Transverse colon (tissue), 4 donors: ENCODE measurements at places on chromosomes 4 and X. TPM values are rescaled to one million over a fixed set of nuclear protein-coding genes. Genes with fewer than 3 reads are reported as not detected.
A peak's percentile ranks its signal among the peaks of the same experiment; 100 is the strongest.

The CTAG1A gene
- total RNA-seq, result not detected

- no peaks in the 10 kb centered on the region for H3K36me3 ChIP-seq
- no peaks in the 10 kb centered on the region for H3K4me1 ChIP-seq
- DNase-seq, result no peak
- H3K27me3 ChIP-seq, result no peaks in the 10 kb centered on the region
- no peak overlapping the region for H3K27ac ChIP-seq
Measured at GRCh38 chrX:70498129-70498528, 53.5 kb downstream of the DLG3 start.

DNA sequence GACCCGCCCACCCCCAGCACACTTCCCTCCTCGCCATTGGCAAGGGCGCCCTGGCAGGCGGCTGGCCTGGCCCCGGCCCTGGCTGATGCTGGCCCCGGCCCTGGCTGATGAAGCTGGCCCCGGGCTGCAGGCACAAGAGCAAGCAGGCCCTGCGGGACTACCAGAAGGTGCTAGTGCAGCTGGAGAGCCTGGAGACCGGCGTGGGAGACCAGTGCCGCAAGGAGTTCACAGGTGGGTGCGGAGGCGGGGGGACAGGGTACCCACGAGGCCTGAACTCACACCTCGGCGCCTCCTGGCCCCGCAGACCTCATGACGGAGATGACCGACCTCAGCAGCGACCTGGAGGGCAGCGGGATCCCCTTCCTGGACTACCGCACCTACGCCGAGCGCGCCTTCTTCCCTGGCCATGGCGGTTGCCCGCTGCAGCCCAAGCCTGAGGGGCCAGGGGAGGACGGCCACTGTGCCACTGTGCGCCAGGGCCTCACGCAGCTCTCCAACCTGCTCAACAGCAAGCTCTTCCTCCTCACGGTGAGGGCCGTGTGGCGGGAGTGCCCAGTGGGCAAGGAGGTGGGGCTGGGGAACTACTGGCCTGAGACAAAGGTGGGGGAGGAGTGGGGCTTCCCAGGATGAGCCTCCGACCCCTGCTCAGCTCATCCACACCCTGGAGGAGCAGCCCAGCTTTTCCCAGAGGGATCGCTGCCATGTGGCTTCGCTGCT, 6.1 kb upstream of the SRPK3 start:
- no peak overlapping the region for H3K4me3 ChIP-seq
- DNase-seq, result no peak
- no peaks in the 10 kb centered on the region for H3K4me1 ChIP-seq
- no peak overlapping the region for H3K27ac ChIP-seq
- H3K36me3 ChIP-seq, result no peaks in the 10 kb centered on the region
- no peaks in the 10 kb centered on the region for H3K27me3 ChIP-seq

GRCh38 chrX:20585782-20586181, 319.1 kb upstream of the RPS6KA3 start:
- DNase-seq, result no peak
- no peak overlapping the region for H3K27ac ChIP-seq
- H3K36me3 ChIP-seq, result no peaks in the 10 kb centered on the region
- H3K4me3 ChIP-seq, result no peak overlapping the region
- H3K27me3 ChIP-seq, result no peaks in the 10 kb centered on the region
- no peaks in the 10 kb centered on the region for H3K4me1 ChIP-seq

GRCh38 chr4:101136373-101137370, 210.7 kb downstream of the PPP3CA start:
- DNase-seq, result no peak
- no peak overlapping the region for H3K4me3 ChIP-seq
- no peaks in the 10 kb centered on the region for H3K27me3 ChIP-seq

DNA sequence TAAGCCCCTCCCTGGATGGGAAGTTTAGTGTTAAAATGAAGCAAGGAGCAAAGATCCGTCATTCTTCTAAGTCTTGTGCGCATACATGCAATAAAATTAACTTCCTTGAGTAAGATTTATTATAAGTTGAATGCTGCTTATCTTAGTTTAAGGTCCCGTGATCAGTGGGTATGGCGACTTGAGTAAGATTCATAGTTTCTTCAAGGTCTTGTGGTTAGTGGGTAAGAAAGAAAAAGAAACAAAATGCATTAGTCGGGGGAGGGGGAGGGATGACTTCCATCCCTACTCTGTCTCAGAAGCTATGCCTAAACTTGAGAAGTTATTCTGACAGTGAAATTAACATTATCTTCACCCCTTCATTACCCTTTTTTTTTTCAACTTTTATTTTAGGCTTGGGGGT, 127.3 kb upstream of the MAGEB16 start:
- H3K27me3 ChIP-seq, result no peaks in the 10 kb centered on the region
- DNase-seq, result no peak
- H3K27ac ChIP-seq, result no peak overlapping the region
- no peaks in the 10 kb centered on the region for H3K4me1 ChIP-seq
- no peak overlapping the region for H3K4me3 ChIP-seq

DNA sequence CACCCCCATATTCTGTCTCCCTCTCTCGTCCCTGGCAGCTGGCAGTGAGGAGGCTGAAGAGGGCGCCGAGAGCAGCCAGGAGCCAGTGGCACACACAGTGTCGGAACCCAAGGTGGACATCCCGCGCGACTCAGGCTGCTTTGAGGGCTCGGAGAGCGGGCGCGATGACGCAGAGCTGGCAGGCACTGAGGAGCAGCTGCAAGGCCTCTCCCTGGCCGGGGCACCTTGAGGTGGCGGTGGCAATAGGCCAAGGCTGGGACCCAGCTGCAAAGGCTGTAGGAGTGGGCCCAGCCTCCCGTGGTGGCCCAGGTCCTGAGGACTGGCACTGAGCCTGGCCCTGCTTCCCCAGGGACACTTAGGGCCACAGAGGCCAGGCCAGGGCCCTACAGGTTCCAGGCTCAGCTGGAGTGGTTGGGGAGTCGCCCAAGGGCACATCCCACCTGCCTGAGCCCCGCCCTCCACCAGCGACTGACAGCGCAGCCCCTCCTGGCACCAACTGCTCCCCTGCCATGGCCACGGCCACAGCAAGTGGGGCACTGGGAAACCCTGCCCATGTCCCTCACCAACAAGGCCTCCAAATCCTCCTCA, 13.9 kb downstream of the SASH3 start:
- H3K27me3 ChIP-seq, result no peaks in the 10 kb centered on the region
- H3K4me1 ChIP-seq, result no peaks in the 10 kb centered on the region
- DNase-seq, result no peak
- H3K27ac ChIP-seq, result no peak overlapping the region
- no peaks in the 10 kb centered on the region for H3K36me3 ChIP-seq

DNA sequence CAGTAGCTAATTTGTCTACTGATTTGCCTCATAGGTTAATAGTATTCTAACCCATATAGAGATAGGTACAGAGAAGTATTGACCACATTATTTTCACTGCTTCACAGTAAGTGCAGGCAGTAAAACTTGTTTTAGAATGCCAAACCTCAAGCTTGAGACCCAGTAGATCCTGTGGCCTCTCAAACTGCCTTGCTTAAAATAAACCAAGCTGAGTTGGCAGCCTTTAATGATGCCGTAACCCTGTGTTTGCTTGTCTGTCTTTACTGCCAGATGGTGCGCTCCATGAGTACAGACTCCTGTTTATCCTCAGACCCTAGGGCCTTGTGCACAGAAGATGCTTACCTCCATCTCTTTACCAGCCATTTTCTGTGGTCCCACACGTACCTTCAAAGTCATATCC, 50.8 kb downstream of the ANXA3 start:
- H3K27me3 ChIP-seq, result no peaks in the 10 kb centered on the region
- no peak overlapping the region for H3K4me3 ChIP-seq
- no peak for DNase-seq
- H3K4me1 ChIP-seq, result no peaks in the 10 kb centered on the region
- H3K27ac ChIP-seq, result no peak overlapping the region

DNA sequence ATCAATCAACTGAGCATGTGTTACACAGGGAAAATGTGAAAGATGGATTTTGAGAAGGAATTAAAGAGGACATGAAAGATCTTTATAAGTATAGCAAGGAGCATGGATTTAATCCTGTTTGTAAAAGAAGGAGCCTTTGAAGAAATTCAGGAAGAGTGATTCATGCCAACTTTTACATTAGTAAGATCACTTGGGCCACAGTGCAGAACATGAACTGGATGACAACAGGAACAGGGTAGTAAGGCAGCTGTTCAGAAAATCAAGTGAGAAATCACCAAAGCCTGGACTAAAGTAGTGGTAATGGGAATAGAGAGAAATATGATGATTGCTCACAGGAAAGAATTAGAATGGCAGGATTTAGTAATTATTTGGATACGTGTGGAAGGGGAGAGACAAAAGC, 265.7 kb upstream of the PCDH7 start:
- no peak overlapping the region for H3K27ac ChIP-seq
- no peaks in the 10 kb centered on the region for H3K36me3 ChIP-seq
- H3K4me3 ChIP-seq, result no peak overlapping the region
- H3K4me1 ChIP-seq, result no peaks in the 10 kb centered on the region
- H3K27me3 ChIP-seq, result no peaks in the 10 kb centered on the region
- no peak for DNase-seq

The CENPVL2 gene
- not detected for total RNA-seq

- no peaks in the 10 kb centered on the region for H3K27me3 ChIP-seq
- H3K4me3 ChIP-seq, result no peak overlapping the region
- peak overlapping the region; percentile 11 for H3K27ac ChIP-seq
- H3K4me1 ChIP-seq, result peaks cover 41% of the 10 kb centered on the region
- H3K36me3 ChIP-seq, result no peaks in the 10 kb centered on the region
Measured at GRCh38 chr4:83250687-83251446, 33.7 kb downstream of the COQ2 start.

- H3K27me3 ChIP-seq, result no peaks in the 10 kb centered on the region
- H3K36me3 ChIP-seq, result no peaks in the 10 kb centered on the region
- H3K27ac ChIP-seq, result no peak overlapping the region
- H3K4me3 ChIP-seq, result no peak overlapping the region
- no peak for DNase-seq
Measured at GRCh38 chr4:64712590-64712989, 303.3 kb upstream of the TECRL start.

DNA sequence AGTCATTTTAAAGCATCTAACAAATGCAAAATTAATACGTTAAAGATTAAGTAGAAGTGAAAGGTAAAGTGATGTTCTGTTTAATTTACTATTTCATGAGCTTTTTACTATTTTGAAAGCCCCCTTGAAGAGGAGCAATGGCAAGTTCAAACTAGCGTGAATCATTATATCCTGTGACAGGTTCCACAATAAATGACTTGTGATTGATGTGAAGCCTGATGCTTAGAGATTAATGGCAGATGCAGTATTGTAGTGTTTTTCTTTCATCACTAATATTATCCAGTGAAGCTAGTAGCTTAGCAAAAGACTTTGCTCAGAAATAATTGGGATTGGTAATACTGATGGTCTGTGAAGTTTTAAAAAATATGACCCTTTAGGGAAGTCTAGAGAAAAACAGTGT, 57.3 kb downstream of the STOX2 start:
- H3K27ac ChIP-seq, result no peak overlapping the region
- no peaks in the 10 kb centered on the region for H3K27me3 ChIP-seq
- H3K4me1 ChIP-seq, result no peaks in the 10 kb centered on the region
- no peak for DNase-seq

- no peak overlapping the region for H3K4me3 ChIP-seq
- H3K36me3 ChIP-seq, result no peaks in the 10 kb centered on the region
- no peak for DNase-seq
- no peaks in the 10 kb centered on the region for H3K27me3 ChIP-seq
- H3K4me1 ChIP-seq, result no peaks in the 10 kb centered on the region
- no peak overlapping the region for H3K27ac ChIP-seq
Measured at GRCh38 chrX:40543661-40544328, 37.0 kb upstream of the ATP6AP2 start.
